ENCODE measurements at places on chromosomes 1 and 21. TPM values are rescaled to one million over a fixed set of nuclear protein-coding genes. Genes with fewer than 3 reads are reported as not detected.

Gene KRTAP13-2
- total RNA-seq: not detected

Gene ITLN1
- total RNA-seq: not detected

DNA sequence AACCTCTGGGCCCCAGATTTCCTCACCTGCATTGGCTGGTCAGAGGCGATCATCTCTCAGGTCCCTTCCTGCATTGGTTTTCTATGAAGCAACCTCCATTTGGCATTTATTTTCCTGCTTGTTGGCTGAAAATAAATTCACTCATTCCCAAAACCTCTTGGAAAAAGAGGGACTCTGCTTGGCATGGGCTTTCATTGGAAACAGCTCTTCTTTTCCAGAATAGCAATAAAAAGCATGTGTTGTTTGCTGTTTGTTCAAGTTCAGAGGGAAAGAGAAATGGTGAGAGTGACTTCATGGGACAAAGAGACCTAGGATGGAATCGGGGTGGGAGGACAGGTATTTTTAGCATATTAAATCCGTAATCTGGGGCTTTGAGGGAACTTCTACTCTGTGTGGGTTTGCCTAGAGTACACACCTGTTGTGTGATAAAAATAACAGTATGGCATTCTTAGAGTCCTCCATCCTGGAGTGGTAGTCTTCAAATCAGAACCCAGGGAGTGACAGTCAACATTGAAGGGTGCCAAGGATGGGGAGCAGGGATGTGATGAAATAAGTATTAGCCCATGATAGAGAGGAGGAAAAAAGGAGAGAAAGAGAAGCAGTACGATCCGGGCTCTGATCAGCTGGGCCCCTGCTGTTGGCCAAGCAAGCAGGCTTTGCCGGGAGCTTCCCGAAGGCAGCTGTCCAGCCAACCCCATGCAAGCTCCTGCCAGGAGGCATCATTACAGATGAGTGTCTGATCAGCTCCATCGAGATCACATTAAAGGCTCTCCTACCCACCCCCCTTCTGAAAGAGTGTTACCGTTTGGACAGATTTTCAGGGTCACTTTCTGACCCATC, 131.9 kb upstream of the NFIA start:
- no peak overlapping the region for H3K27ac ChIP-seq
- DNase-seq: no peak
- H3K4me1 ChIP-seq: peaks cover 5% of the 10 kb centered on the region
- H3K36me3 ChIP-seq: no peaks in the 10 kb centered on the region

DNA sequence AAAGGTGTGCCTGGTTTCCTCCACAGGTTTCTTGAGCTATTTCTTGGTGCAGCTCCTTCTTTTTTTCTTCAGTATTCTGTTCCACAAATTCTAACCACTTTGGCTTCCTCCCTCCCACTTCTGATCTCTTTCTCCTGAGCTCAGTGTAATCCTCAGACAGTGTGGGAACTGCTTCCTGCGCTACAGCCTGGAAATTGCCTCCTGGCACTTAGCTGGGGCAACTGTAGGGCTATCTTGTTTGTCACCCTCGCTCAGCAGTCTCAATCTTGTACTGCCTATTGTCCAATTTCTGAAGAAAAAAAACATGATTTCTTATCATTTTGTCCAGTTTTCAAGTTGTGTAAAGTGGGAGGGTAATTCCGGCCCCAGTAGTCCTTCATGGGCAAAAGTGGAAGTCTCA, 24.0 kb upstream of the GALNT2 start:
- H3K4me3 ChIP-seq: no peak overlapping the region
- DNase-seq: no peak
- H3K27ac ChIP-seq: no peak overlapping the region
- peaks cover 15% of the 10 kb centered on the region for H3K27me3 ChIP-seq
- H3K4me1 ChIP-seq: no peaks in the 10 kb centered on the region

- H3K36me3 ChIP-seq: no peaks in the 10 kb centered on the region
- peaks cover 9% of the 10 kb centered on the region for H3K27me3 ChIP-seq
- H3K4me1 ChIP-seq: no peaks in the 10 kb centered on the region
These were observed 12.8 kb upstream of the PRDM2 start for GRCh38 chr1:13687151-13687715.

DNA sequence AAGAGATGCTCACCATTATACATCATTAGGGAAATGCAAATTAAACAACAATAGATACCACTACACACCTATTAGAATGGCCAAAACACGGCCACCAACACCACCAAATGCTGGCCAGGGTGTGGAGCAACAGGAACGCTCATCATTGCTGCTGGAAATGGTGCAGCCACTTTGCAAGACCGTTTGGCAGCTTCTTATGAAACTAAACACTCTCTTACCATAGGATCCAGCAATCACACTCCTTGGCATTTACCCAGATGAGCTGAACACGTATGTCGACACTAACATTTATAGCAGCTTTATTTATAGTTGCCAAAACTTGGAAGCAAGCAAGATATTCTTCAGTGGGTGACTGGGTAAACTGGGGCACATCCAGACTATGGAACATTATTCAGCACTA, 28.9 kb upstream of the ADARB1 start:
- no peak overlapping the region for H3K27ac ChIP-seq
- peaks cover 2% of the 10 kb centered on the region for H3K4me1 ChIP-seq
- DNase-seq: no peak
- H3K27me3 ChIP-seq: peaks cover 41% of the 10 kb centered on the region
- H3K36me3 ChIP-seq: no peaks in the 10 kb centered on the region

DNA sequence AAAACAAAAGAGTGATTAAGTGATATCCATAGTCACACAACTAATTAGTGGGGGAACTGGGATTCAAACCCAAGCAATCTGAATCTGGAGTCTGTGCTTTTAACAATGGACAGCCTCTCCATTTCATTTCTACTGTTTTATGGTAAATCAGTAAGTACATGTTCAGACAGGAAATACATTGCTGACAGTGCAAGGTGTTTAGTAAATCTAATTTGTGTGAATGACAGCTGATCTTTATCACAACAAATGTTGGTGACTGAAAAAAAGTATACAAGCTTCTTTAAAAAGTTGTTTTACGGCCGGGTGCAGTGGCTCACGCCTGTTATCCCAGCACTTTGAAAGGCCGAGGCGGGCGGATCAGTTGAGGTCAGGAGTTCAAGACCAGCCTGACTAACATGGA, 20.6 kb downstream of the DONSON start:
- no peak overlapping the region for H3K4me3 ChIP-seq
- peak overlapping the region; percentile 42 for H3K27ac ChIP-seq
- H3K36me3 ChIP-seq: peaks cover 26% of the 10 kb centered on the region
- H3K4me1 ChIP-seq: peaks cover 8% of the 10 kb centered on the region
- no peaks in the 10 kb centered on the region for H3K27me3 ChIP-seq

DNA sequence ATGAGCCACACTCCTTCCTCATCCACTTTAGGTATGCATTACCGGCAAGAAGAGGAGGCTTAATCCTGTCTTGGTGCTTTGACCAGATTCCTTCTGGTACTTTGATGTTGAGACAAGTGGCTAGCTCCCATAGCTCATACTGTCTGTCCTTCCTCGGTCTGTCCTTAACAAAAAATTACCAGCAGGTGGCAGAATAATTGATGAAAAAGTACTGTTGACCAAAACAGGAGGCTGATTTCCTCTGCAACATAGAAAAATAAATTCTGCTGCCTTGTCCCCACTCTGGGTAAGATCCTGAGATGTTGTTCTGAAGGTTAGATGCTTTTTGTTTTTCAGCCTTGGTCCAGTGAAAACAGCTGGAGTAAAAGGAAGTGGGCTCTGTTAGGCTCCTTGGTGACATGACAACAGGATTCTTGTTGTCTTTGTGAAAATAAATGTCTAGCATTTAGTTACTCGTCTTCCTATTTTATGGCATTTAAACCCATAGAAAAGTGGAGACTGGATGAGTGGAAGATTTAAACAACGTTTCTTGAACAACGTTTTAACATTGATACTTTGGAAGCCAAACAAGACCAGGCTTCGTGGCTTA, 11.2 kb upstream of the HJV start:
- H3K4me3 ChIP-seq: no peak overlapping the region
- H3K27me3 ChIP-seq: peaks cover 7% of the 10 kb centered on the region
- H3K4me1 ChIP-seq: peaks cover 25% of the 10 kb centered on the region
- H3K36me3 ChIP-seq: peaks cover 1% of the 10 kb centered on the region
- H3K27ac ChIP-seq: no peak overlapping the region

DNA sequence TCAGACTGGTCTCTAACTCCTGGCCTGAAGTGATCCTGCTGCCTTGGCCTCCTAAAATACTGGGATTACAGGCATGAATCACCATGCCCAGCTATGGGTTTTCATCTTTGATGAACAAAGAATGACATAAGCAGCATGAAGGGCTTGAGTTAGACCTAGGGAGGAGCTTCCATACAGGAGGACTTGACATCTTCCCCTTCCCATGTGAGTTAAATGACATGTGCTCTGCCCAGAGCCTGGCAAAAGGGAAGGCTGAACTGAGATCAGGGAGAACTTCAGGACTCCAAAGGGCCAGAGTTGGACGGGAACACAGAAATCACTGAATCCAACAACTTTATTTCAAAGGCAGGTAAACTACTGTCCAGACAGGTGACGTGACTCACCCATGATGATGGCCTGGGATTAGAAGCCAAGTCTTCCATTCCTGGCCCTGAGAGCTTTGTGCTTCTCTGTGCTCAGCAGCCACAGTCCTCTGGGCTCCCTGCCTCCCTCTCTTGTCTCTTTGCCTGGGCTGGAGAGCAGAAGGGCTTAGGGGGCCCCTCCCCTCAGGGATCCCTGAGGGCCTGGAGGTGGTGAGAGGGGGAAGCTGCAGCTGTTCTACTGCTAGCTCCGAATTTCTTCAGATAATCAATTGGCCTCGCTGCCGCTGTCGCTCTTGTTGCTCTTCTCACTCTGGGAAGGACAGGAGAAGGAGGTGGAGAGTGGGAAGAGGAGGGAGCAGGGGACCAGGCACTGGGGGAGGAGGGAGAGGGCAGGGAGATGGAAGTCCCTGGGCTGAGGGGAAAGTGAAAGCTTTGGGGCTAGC, 7.6 kb downstream of the NHLH1 start:
- H3K36me3 ChIP-seq: no peaks in the 10 kb centered on the region
- H3K27me3 ChIP-seq: peaks cover 4% of the 10 kb centered on the region
- H3K4me3 ChIP-seq: no peak overlapping the region

All from activated naive CD8-positive, alpha-beta T cell treated with anti-CD3 and anti-CD28 coated beads, Interleukin-2, amount 10 ng/mL, durations not matched to agents 7 days and 5 days (primary cell).